Hepatic stellate cell (primary cell): ENCODE measurements at places on chromosomes 4 and X.

GRCh38 chr4:123478859-123479345 is 82.3 kb downstream of the SPRY1 start:
- DNase-seq = no peak

DNA sequence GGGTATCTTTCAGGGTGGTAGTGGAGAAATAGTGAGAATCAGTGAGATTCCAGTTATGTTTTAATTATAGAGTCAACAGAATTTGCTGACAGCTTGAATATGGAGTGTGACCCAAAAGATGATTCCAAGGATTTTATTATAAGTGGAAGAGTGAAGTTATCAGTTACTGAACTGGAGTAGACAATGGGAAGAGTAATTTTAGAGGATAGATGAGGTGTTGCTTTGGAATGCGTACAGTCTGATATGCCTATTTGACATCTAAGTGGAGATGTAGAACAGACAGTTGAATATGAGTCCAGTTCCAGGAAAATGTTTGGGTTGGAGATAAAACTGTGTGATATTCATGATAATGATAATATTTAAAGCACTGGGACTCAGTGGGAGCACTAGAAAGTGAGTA is 174.2 kb downstream of the MAPK10 start:
- no peak for DNase-seq

GRCh38 chr4:159017323-159018026 is 85.4 kb upstream of the RAPGEF2 start:
- DNase-seq = no peak

GRCh38 chr4:95531141-95531540 is 17.6 kb downstream of the UNC5C start:
- DNase-seq = no peak

- DNase-seq = no peak
These were observed 2393.9 kb downstream of the ARAP2 start for GRCh38 chr4:33850371-33850902.

DNA sequence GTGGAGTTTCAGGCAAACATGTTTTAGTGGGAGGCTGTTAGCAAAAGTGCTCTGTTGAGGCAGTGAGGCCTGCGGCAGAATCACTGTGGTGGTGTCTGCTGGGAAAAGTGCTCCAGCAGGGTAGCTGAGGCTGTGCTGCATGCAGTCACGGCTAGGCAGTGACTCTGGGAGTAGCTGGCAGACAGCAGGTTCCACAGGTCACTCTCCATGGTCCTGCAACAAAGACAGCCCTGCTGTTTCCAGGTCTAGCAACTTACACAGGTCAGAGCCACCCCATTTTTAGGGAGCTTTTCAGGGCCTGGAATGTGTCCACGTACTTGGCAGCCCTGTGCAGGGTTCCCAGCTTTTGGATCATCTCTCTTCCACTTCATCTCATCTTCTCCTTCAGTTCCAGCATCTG is 184.3 kb downstream of the NAA11 start:
- DNase-seq = no peak

GRCh38 chrX:80879916-80880315 is 70.2 kb upstream of the BRWD3 start:
- DNase-seq = no peak

DNA sequence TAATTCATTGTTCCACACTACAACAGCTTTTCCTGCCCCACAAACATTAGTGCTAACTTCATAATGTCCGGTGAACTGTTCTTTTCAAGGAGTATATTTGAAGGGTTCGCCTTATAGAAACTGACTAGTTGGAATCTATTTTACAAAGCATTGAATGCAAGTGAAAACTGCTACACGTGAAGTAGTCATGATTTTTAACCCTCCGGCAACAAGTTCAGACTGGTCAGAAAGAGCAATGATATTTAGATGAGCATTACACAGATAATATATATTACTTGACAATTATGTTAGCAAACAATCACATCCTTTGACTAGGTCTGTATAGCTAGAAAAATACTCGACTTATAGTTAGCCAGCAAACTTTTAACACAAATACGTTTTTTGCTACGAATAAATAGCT is 1.7 kb upstream of the SLAIN2 start:
- DNase-seq = no peak

DNA sequence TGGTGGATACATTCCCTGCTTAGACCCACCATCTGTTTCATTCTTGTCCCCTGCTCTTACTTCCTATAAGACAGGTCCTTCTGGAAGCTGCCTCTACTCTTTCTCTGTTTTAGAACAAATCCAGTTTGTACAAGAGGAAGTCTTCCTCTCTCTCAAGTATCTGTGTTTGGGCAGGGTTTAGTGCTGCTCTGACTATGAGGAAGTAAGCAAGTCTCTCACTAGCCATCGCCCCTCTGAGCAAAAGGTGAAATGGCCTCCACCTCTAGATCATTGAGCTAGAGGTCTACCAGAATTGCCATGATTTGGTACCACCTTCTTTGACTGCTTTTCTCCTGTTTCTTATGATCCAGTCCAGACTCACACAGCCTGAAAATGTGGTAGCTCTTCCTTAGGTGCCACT is 8.4 kb downstream of the BTK start:
- DNase-seq = no peak

- no peak for DNase-seq
These were observed 772.0 kb downstream of the TRIML1 start for GRCh38 chr4:188911199-188911598.

DNA sequence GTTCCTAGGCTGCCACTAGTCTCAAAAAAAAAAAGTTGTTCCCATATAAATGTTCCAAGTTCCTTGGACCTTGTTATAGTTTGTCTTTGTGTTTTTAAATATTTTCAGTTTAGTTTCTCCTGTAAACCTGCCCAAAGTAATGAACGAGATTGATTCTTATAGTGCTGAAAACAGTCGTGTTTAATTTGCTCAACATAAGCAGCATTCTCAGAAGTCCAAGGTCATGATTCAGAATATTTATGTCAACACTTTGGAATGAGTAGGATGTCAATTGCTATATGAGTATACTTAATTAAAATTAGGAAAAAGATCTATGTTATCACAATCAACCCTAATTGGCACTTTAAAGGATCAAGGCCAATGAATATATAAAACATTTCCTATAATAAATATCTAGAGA is 510.9 kb downstream of the PPP4R3C start:
- DNase-seq = no peak

DNA sequence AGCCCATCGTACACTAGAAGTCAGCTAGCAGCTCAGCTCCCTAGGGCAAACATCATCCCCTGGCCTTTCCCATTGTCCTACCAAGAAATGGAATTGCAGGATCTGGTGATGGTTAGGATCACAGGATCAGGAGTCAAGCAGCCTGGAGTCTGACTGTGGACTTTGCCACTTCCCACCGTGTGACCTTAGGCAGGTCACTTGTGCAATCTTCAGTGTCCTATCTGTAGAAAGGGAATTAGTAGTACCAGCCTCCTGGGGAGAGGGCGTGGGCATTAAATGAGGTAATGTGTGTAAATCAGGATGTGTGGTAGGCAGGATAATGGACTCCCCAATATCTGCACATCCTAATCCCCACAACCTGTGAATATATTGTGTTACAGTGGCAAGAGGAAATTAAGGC is 38.6 kb upstream of the APLN start:
- DNase-seq = no peak

DNA sequence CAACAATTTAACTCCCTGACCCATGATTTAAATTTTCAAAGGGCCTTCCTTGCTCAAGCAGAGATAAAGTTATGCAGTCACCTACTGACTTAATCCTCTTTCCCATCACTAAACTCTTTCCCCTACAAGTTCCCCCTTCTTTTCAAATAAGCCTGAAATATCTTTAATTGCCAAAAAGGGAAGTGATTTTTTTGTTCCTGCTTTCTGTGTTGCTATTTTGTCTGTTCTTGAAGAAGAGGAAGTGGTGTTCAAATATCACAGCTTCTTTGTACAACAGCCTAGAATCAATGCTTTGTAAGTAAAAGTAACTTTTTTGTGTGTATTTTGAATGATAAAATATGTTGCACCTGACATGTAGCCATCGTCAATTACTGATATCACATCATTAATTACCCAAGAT is 595.9 kb downstream of the CENPC start:
- no peak for DNase-seq
